MG63 (cell line): ENCODE measurements at places on chromosomes 1 and 21.

GRCh38 chr1:177200290-177200689 lies 29.5 kb downstream of the BRINP2 start:
- no peak for DNase-seq

DNA sequence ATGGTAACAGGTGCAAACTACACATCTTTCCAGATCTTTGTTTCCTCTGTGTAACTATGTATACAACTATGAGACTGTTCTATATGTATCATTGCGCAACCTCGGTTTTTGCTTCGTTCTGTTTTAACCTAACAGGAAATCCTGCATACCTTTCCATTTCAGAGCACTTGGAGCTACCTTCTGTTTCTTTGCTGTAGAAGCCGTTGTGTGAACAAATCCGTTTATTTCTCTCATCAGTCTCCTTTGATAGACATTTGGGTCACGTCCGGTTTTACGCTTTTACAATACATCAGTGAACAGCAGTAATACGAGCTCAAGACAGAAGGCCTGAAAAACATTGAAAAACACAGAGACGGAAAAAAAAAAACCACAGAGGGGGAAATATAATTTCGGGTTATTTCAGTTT lies 10.5 kb downstream of the ATP5IF1 start:
- no peak for DNase-seq

DNA sequence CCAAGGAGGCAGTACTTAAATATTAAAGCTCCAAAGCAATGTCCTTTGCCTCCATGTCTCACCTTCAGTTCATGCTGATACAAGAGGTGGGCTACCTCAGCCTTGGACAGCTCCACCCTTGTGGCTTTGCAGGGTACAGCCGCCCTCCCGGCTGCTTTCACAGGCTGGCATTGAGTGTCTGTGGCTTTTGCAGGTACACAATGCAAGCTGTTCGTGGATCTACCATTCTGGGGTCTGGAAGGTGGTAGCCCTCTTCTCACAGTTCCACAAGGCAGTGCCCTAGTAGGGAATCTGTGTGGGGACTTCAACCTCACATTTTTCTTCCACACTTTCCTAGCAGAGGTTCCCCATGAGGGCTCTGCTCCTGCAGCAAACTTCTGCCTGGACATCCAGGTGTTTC lies 324.8 kb downstream of the COL11A1 start:
- no peak for DNase-seq

GRCh38 chr1:226558036-226558650 lies 9.6 kb downstream of the STUM start:
- no peak for DNase-seq

- DNase-seq = no peak
These were observed 39.0 kb downstream of the AHDC1 start for GRCh38 chr1:27564710-27565649.

GRCh38 chr1:233883671-233884070 lies 20.8 kb upstream of the SLC35F3 start:
- no peak for DNase-seq

DNA sequence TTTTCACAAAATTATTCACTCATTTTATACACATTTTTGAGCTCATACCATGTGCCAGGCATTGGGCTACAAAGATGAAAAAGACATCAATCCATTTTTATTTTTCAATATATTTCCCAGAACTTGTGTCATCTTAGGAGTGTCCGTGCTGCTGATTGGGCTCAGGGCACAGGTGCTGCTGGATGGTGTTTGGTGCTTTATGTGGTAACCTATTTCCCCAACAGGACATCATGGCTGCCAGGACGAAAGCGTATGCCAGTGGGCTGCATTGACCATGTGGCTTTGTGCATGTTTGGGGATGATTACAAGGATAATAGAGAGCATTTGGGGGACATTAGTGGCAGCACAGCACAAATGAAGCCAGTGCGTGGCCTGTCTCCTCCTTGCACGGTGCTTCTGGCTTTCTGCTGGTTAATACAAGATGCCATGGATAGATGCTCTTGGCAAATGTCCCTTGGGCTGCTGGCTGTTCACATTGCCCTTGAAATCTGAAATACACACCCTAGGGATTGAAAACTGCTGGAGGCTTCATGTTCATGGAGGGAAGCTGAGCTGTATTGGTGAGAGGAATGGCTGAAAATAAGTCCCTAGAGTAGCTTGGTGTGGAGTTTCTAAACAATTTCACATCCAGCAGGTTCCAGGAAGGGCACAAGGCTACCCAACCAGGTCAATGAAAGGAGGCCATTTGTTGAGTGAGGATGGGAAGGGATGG lies 52.3 kb downstream of the TENT5C start:
- no peak for DNase-seq

- no peak for DNase-seq
These were observed 22.0 kb upstream of the ACBD6 start for GRCh38 chr1:180524160-180524914.

DNA sequence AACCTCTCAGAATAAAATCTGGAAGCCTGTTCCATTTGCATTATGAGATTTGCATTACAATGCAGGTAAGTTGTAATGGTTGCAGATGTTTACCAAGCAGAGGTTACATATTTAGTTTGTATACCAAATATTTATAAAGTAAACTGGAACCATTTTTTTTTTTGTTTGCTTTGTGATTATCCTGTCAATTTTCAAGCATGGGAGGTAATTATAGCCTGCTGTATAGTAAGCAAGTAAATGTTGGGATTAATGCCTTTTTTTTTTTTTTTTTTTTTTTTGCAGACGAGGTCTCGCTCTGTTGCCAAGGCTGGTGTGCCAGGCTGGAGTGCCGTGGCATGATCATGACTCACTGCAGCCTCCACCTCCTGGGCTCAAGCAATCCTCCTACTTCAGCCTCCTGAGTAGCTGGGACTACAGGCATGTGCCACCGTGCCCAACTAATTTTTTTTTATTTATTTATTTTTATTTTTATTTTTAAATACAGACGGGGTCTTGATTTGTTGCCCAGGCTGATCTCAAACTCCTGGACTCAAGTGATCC lies 21.0 kb downstream of the NFYC start:
- DNase-seq = no peak

DNA sequence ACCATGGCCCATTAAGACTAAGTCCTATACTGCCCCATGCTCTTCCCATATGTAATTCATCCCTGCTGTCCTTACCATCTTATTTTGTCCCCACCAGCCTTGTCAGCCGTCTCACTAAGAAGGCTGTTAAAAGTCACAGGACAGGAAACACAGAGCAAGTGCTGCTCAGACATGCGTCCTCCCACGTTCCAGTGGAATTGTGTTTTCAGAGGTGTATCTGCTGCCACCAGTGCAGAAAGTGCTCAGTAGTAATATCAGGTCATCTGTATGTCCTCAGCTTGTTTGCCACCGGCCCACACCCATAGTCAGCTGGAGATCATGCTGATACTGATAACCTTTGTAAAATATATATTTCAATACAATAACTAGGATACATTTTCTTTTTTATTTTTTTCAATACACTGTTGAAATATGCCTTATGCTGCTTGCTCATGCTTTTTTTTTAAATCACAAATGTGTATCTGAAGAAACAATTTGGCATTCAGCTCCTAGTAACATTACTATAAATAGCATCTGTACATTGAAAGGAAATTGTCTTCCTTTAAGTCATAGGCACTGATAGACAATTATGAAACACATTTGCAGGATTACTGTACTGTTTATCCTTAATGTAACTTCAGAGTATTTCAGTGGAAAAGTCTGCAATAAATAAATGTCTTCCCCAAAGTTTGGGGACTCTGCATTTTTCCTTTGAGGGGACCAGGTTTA lies 156.9 kb downstream of the EDEM3 start:
- no peak for DNase-seq

DNA sequence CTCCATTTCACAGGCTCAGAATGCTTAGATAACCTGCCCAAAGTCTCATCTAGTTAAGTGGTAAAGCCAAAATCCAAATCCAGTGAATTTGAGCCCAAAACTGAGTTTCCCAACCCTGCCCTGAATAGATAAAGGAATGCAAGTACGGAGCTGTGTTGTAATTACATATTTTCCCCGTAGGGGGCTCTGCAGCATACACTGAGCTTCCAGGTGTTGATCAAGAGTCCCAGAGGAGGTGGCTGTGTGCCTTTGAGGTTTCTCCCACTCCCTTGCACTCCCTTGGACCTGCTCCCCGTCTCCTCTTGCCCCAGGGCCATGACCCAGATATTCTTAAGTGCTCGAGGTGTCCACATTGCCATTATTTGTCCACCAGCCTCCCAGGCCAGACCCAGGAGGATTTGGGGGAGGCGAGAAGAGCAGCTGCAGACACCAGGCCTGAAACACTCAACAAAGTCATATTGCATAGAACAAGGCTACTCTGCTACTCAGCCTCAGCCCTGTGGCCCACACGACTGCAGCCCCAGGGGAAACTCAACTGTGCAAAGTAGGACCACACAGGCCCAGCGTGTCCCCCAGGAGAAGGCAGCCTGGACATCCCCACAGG lies 18.4 kb upstream of the LY9 start:
- no peak for DNase-seq

GRCh38 chr1:99525331-99525730 lies 120.6 kb upstream of the PALMD start:
- DNase-seq = no peak

DNA sequence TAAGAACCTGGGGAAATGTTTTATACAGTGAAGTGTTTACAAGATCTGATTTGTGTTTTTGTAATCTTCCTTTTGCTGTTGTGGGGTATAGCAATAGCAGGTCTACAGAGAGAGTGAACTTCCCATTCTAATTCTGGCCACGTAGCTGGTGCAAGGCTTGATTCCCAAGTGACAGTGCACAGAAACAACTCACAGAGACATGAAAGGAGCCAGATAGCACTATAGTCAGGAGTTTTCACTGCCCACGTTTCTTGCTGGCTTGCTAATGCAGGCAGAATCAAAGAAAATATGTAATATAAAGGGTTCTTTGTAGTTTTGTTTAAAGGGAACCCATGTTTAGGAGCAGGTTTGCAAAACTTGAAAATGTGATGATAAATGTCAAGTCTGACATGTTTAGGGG lies 170.9 kb upstream of the IVNS1ABP start:
- no peak for DNase-seq

DNA sequence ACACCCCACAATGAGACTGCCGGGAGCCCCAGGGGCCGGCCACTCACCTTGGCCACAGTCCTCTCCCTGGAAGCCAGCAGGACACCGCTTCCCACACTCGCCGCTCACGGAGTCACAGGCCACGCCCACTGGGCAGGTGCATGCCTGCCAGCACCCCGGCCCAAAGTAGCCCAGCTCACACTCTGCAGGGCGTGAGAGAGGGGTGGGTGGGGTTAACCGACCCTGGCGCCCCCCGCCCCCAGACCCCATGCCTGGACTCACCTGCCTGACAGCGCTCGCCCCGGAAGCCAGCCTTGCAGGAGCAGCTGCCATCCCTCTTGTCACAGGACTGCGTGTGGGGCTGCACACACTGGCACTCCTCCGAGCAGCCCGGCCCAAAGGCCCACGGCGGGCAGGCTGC lies 50.7 kb downstream of the ARHGEF16 start:
- DNase-seq = no peak

DNA sequence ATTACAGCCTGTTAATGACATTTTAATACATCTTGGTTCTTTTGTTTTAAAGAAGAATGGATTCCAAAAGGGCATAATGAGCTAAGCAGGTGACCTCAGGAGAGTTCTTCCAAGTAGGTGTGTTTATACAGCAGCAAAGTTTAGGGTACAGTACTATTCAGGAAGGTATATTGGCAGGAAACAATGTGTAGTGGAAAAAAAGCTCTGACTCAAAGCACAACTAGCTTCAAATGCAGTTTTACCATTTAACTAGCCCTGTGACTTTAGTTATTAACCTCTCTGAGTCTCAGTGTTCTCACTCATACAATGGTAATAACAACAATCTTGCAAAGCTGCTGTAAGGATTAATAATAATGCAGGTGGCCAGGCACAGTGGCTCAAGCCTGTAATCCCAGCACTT lies 29.9 kb downstream of the FAF1 start:
- no peak for DNase-seq

DNA sequence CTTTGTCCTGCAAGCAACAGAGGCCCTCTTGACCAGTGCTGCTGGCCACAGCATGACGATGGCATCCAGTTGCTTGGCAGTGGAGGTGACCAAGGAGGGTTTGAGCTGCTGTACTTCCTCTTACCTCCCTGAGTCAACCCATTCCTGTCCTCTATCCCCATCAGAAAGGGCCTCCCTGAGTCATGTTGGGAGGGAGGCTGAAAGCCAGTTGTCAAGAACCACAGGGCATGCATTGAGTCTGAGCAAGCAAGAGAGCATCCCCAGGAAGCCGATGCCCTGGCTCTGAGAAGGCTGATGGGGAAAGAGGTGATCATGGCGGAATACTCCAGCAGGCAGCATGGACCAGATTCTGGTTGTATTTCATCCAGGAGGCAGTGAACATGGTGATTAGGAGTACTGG lies 69.6 kb downstream of the LACTBL1 start:
- no peak for DNase-seq

GRCh38 chr1:41476807-41477361 lies 7.6 kb downstream of the EDN2 start:
- DNase-seq = peak; percentile 55

GRCh38 chr1:34858901-34859445 lies 576 bp downstream of the SMIM12 start:
- peak; percentile 51 for DNase-seq

- no peak for DNase-seq
These were observed 847.7 kb downstream of the NCAM2 start for GRCh38 chr21:21845901-21846300.

- no peak for DNase-seq
These were observed 47.0 kb downstream of the NAV1 start for GRCh38 chr1:201585901-201586300.

DNA sequence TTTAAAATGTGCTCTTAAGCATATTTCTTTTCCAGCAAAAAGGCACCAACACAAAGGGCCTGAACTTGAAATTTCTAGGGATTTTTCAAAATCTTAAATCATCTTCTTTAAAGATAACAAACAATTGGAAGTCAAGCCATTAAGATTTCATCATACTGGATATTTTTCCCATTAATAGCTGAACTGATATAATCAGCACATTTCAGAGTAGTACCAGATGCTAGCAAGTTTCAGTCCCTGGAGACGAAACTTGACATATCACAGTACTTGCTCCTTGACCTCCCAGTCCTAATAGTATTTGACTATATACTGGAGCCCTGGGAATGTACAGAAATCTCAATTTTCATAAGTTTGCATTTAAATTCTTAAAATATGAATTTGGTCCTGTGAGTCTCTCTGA lies 10.2 kb upstream of the CDC7 start:
- DNase-seq = no peak

- DNase-seq = no peak
These were observed 5.1 kb upstream of the CSRP1 start for GRCh38 chr1:201511941-201512539.

- DNase-seq = no peak
These were observed 15.4 kb upstream of the MEF2D start for GRCh38 chr1:156515956-156516355.

- DNase-seq = no peak
These were observed 9.2 kb upstream of the ARF1 start for GRCh38 chr1:228073061-228073856.
